ENCODE measurements at places on chromosomes 11 and 22.

GRCh38 chr11:45754741-45755140, 50.2 kb upstream of the SLC35C1 start:
- DNase-seq: no peak

DNA sequence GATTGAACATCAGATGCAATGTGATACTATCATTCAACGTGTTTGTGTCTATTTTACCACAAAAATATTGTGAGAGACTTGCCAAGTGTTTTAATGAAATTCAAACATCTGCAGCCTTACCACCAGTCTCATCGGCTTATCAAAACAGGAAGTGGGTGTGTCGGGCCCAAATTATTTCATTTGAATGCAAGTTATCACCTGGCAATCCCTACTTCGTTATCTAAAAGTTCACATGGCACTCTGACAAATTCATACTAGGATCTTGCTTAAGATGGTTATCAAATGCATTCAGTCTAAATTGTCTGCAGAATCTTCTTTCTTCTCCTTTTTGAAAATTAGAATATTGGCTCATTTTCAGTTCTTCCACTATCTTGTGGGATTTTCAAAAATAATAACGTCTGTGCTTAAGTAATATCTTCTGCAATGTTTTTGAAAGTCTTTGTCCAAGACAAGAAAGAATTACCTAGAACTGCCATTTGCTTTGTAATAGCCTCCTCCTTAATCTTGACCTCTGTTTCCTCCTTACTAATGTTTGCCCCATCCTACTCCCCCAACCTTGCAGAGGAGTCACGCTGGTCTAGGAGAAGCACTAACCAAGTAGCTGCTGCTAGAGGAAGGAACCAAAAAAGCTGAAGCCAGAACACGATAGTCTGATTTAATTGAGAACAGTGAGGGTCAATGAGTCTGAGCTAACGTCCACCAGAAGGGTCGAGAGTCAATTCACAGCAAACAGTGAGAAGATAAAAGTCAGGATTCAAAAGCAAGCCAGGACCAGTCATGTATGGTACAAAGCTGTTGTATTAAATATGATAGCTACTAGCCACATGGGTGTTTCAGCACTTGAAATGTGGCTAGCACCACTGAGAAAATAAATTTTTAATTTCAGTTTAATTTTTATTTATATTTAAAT, 10.2 kb upstream of the BIRC3 start:
- DNase-seq: no peak

DNA sequence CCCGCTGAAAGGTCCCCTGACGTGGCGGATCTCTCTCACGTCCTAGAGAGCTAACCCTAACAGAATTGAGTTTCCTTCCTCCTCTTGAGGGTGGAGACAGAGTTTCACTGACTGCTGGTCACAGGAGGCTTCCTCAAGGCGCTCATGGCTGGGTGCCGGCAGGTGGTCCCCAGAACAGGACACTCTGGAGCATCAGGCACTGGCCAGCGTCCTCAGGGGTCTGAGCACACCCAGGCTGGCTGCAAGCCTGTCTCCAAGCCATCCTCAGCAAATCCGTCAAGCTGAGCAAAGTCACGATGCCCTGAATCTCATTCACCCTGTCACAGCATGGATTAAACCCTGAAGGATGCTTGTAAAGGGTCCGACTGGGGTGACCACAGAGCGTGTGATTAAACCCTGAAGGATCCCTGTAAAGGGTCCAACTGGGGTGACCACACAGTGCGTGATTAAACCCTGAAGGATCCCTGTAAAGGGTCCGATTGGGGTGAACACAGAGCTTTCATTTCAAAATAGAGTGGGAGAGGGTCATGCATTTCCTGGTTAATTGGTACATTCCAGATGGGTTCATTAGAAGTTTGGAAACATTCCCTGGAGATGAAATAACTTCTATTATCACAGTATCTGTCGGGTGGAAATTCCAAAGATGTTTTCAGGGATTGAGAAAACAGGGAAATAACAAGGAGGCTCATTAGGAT, 473.0 kb downstream of the BRD1 start:
- no peak for DNase-seq

DNA sequence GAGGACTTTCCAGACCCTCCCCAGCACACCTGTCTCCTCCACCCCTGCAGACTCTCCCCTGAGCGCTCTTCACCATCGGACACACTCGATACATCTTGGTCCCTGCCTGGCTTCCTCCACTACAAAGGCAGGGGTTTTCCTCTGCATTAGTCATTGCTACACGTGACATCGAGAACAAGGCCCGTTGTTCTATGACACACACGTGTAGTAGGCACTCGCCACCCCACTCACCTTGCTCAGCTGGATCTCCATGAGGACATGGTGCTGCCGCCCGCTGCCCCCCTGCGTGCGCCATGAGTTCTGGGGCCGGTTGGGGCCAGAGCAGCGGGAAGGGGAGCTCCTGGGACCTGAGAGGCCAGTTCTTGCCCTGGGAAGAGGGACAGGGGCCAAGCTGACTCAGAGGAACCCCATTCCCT, 16.7 kb downstream of the ATG2A start:
- DNase-seq: peak; percentile 64

DNA sequence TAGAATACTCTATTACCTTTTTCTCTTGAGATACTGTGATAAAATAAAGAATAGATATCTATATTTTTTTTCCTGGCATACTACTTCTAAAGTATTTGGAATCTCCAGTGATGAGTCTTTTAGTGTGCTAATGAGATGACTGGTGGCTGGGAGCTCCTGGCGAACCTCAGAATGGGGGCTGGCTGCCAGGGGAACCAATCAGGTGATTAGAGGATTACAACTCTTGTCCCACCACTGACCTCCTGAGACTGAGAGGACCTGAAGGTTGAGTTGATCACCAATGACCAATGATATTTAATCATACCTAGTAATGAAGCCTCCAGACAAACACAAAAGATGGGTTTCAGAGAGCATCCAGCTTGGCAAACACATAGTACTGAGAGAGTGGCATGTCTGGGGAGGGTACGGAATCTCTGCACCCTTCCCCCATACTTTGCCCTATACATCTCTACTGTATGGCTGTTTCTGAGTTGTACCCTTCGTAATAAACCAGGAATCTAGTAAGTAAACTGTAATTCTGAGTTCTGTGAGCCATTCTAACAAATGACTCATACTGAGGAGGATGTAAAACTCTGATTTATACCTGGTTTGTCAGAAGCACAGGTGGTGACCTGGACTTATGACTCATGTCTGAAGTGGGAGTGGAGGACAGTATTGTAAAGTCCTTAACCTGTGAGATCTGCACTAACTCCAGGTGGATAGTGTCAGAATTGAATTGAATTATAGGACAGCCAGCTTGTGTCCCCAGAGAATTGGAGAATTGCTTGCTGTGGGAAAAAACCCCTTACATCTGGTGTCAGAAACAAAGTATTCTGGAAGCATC, 325.3 kb upstream of the LRRC4C start:
- DNase-seq: no peak

DNA sequence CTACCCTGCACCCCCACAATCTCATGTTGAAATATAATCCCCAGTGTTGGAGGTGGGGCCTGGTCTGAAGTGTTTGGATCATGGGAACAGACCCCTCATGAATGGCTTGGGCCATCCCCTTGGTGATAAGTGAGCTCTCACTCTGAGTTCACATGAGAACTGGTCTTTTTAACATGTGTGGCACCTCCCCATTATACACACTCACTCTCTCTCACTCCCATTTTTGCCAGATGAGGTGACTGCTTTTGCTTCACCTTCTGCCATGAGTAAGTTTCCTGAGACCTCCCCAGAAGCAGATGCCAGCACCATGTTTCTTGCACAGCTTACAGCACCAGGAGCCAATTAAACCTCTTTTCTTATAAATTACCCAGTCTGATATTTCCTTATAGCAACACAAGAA, 32.1 kb upstream of the DRD2 start:
- DNase-seq: no peak

- no peak for DNase-seq
Observed at GRCh38 chr11:7592711-7593110, 78.9 kb downstream of the PPFIBP2 start.

DNA sequence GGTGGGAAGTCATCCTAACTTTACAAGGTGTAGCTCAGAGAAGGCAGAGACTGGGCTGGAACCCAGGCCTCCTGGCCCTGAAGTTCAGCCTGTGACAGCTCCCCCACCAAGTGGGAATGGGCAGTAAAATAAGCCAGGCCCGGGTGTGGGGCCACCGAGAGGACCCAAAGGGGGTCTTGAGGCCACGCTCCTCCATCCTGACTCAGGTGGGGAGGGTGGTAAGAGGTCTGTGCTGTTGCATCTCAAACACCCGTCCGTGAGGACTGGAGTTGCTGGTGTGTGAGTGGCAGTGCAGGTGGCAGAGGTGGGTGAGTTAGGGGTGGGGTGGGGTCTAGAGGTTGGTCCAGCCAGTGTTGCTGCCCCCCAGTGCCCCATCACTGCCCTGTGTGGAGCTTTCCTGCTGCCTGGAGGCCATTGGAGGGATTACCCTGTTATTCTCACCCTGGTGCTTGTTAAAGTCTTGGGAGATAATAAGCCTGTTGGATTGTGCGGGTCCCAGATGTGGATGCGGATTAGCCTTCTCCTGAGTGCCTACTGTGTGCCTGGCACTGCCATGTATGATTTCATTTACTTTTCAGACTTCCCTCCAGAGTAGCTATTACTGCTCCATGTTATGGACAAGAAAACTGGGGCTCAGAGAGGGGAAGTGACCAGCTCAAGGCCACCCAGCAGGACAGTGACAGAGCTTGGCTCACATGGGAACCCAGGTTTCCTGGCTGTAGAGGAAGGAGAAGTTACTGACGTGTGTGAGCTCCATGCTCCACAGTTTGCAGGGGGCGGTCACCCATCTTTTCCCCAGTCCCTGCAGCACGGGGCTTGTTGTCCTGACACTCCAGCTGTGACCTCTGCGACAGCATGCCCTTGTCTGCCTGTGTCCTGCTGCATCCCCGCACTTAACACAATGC, 12.9 kb downstream of the SERPINH1 start:
- no peak for DNase-seq

DNA sequence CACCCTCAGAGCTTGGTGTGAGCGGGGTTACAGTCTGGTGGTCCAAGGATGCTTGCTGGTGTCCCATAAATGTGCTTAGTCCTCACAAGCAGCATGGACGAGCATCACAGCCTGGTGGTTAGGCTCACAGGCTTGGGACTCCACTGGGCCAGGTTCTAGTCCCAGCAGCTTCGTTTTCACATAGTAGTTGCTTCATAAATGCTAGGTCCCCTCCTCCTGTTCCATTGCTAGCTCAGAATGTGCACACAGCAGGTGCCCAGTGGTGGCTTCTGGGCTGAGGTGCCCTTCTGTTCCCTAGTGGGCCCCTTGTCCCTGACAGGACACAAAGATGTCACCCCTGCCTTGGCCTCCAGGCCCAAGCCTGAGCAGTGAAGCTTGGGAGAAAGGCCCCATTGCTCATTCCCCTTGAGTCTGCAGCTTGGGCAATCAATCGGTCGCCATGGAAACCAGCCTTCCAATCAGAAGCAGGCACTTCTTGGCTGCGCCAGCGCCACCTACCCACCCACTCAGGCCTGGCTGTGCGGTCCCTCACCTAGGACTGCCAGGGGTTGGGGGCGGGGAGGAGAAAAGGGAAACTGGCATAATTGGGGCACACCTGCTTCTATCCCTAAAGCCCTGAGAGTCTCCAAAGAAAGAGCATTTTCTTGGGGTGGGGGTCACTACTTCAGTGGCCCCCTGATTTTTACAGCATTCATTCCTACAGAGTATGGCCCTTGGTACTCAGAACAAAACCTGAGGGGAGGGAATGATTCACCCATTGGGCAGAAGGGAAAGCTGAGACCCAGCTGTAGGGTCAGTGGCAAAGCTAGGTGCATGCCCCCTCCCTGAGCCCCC, 48.1 kb downstream of the CYTH4 start:
- DNase-seq: peak; percentile 45

DNA sequence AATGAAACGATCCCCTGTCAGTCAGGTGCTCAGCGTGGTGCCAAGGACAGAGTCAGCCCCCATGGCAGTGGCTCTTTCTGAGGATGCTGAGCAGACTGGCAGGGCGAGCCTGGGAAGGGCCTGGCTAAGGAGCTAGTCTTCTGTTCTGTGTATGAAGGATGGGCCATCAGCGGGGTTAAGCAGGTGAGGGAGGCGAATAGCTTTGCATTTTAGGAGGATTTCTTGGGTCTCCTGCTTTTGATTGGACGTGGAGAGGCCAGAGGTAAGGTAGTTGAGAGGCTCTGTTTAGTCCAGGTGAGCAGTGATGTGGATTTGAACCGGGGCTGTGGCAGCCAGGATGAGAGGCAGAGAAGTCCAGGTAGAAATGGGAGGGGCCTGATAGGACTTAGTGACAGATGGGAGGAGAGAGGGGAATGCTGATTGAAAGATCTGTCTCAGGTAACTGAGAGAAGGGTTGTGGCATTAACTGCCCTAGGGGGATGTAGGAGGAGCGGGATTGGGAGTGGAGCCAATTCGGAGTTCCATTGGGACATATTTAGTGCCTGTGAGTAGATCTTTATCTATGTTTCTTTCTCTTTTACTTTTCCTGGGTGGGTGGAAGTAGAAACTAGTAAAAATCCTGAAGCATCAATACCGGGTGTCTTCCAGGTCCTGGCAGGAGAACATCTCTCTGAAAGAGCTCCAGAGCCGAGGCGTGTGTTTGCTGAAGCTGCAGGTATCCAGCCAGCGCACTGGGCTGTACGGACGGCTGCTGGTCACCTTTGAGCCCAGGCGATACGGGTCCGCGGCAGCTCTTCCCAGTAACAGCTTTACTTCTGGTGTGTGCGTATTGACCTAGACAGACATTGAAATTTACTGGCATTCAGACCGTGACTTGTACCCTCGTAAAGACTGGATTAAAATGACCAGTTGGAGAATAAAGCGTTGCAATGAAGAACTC, 2.0 kb downstream of the IGHMBP2 start:
- no peak for DNase-seq

DNA sequence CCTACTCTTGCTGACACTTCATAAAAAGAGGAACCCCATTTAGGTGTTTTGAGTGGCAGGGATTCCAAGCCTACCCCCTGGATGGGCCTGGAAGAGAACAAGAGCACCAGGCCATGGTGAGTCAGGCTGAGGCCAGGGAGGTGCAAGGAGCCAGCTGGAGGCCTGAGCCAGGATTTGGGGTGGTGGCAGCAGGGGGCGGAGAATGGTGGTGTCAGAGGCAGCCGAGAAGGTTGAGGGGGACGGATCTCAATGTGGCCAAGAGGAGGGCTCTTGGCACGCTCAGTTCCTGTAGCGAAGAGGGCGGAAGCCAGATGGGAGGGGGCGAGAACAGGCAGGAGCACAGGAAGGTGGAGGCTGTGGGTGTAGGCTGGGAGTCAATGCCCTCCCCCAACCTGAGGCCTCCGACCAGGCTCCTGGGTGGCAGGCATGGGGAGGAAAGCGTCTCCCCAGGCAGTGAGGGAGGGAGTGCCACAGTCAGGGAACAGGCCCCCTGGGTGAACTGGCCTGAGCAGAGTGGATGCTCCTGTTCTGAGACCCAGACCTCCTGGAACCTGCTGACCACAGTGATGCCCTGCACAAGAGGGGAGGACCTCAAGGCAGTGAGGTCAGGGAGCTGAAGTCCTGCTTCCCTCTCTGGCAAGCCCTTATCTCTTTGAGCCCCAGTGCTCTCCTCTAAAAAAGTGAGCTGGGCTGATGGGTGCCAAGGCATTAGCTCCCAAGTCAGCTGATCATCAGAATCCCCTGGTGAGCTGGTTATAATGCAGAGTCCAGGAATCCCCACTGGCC, 13.9 kb downstream of the RTN4RL2 start:
- DNase-seq: no peak

Measured in stimulated activated CD8-positive, alpha-beta memory T cell treated with anti-CD3 and anti-CD28 coated beads, Interleukin-7, amount 100 ng/mL, for 48 hours (primary cell).